ENCODE measurements at places on chromosomes 16 and 17.

GRCh38 chr17:55601874-55602364, 90.7 kb upstream of the SMIM36 start:
- peak; percentile 22 for DNase-seq

GRCh38 chr16:11047057-11047456, 102.7 kb downstream of the CLEC16A start:
- DNase-seq: peak; percentile 9

DNA sequence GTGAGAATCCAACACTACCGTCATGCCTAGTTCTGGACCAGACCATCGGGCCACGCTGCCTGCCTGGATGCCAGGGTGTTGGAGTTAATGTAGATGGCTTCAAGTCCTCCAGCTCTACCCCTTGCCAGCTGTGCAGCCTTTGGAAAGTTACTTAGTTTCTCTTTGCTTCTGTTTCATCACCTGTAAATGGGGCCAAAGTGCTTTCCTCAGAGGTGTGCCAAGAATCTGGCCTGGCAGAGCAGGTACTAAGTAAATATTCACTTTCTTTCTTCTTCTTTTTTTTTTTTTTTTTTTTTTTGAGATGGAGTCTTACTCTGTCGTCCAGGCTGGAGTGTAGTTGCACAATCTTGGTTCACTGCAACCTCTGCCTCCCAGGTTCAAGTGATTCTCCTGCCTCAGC, 159.5 kb upstream of the RPL38 start:
- DNase-seq: no peak

- DNase-seq: no peak
These were observed 871.0 kb downstream of the CDH11 start for GRCh38 chr16:64250866-64251265.

DNA sequence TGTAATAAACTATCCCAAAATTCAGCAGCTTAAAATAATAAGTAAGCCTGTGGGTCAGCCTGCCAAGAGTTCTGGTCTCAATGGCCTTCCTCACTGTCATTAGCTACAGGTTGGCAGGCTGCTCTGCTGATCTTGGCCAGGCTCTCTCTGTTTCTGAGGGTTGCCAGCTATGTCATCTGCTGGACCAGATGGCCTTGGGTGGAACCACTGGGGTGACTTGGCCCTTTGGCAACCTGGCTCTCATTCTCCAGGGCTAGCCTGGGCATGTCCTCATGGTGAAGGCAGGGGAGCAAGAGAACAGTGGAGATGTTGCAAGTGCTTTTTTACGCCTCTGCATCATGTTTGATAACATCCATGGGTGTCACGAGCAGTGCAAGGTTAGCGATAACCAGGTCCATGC, 13.9 kb downstream of the ITGAM start:
- DNase-seq: no peak

DNA sequence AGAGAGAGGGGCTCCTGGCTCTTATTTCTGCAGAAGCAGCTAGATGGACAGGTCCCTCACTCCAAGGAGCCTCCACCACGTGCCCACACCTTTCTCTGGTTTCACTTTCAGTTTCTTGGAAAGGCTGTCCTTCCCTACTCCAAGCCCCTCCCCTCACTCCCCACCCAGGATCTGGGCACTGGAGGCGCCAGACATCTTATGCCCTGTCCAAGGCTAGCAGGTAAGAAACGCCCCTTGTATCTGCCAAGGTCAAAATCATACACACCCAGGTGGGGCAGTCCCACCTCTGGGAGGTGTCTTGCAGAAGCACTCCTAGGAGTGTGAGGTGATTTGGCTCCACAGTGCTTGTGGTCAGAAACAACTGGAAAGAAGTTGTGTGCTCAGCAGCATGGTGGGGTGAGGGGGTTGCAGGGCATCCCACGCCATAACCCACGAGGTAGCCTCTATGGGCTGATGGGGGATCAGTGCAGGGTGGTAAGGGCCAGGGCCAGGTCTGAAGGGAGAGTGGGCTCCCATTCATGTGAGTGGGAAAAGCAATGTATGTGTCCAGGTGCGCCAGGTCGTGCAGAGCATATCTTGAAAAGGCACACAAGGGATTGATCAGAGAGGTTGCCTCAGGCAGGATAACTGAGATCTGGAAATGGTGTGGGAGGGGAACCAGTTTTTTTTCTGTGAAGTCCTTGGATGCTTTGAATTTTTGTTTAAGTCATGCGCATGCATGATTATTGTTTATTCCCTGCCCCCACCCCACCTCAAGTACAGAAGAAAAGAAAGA, 31.8 kb upstream of the PRM1 start:
- DNase-seq: no peak

DNA sequence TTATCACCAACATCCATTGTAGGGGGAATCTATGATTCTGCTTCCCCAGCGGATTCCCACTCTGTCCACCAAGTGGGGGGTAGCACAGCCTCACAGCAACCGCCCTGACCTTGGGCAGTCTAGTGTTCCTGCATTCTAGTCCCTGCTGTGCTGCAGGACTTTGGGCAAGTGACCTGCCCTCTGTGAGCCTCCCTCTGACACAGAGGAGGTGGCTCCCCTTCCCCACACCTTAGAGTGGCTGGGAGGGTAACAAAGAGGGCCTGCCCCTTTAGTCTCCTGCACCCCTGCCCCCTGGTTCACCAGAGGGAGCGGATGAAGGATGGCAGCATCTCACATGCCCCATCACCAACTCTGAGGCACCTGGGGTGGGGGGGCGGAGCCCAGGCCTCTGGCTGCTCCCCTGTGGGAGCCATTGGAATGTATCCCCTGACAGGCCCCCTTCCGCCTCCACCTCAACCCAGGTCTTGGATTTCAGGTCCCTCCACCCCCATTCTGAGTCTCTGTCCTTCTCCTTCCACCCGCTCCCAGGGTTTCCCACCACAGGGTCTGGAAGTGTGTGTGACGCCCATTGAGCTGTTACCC, 10.1 kb downstream of the GAS2L2 start:
- no peak for DNase-seq

- no peak for DNase-seq
These were observed 3.1 kb upstream of the EXOC7 start for GRCh38 chr17:76106703-76107102.

DNA sequence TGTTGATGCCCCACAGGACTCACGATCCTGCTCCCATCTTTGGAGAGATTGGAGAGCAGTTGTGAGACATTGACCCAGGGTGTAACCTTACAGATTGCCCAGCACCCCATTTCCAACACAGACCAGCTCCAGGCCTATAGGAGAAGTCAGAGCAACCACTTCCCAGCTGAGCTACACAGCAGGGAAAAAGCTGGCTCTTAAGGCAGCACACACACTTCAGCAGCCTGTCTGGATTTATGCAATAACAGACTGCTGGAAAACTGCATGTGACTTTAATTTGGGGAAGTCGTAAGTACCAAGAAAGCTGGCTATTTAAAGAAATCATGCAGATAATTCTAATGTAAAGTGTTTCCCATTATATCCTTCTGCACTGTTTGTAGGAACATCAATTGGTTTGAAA, 30.8 kb downstream of the NOG start:
- no peak for DNase-seq

DNA sequence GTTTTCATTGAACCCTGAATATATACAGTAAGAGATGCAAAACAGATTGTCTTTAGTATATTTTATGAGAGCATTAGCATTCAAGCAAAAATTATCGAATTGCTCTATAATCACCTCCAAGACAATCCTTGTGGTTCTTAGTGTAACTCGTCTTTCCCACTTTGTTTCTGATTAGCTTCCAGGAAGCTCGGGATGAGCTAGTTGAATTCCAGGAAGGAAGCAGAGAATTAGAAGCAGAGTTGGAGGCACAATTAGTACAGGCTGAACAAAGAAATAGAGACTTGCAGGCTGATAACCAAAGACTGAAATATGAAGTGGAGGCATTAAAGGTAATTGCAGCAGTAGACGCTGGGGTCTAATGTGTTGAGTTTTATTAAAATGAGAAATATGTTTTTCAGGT, 9.9 kb downstream of the NDEL1 start:
- DNase-seq: no peak

- no peak for DNase-seq
These were observed 31.9 kb upstream of the HEATR6 start for GRCh38 chr17:60110586-60110985.

- no peak for DNase-seq
These were observed 244.7 kb downstream of the RBFOX3 start for GRCh38 chr17:79365836-79366770.

GRCh38 chr17:47837401-47838039, 3.6 kb downstream of the SCRN2 start:
- DNase-seq: no peak

GRCh38 chr16:89289428-89290395, 72.2 kb downstream of the ZNF778 start:
- DNase-seq: no peak

DNA sequence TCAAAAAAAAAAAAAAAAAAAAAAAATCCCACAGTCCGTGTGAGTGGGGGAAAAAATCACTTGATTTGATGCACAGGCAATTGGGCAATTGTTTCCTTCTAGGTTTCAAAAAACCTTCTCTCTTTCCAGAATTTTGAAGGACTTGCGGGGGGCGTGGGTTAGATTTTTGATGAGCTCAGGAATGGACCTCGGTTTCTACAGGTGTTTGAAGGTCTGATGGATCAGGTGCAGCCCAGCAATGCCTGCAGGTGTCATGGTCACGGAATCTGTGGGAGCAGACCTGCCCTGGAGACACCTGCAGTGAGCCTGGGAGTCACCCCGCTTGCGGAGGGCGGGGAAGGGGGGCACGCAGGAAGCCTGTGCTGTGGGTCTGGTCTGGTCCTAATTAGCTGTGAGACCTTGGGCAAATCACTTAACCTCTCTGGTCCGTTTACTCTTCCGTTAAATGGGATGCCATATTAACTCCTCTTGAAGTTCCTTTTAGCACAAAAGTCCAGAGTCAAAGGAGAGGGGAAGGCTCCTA, 174.2 kb downstream of the IRF8 start:
- no peak for DNase-seq

DNA sequence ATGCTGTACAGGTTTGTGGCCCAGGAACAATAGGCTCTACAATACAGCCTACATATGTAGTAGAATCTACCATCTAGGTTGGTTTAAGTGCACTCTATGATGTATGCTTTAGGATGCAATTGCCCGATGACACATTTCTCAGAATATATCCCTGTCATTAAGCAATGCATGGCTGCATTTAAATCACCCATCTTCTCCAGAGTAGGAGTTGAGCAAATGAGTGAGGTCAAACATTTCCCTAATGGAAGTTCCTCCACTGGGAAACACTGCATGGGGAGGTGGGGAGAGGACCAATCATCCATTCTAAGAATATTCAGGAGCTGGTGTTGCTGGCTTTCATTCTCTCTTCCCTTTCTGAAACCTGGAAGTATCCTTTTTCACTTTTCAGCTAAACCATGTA, 2.0 kb upstream of the PCTP start:
- no peak for DNase-seq

GRCh38 chr16:9003322-9003721, 39.6 kb upstream of the USP7 start:
- DNase-seq: peak; percentile 40

DNA sequence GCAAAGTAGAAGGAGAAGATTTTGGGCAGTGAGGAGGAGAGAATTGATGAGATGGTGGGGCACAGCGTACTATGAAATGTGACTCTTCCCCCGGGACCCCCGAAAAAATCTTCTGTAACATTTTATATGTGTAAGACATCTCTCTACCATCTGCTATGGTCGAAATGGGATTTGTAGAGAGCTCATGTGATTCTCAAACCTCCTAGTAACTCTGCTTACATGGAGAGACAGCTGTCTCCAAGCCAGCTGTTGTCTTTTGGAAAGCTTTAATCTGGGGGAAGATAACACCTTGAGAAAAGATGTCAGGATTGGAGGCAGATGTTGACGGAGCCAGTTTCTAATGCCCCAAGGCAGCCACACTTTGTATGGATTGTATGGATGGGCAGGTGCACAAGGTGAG, 94.1 kb downstream of the PRKCB start:
- DNase-seq: no peak

GRCh38 chr17:1787301-1787902, 25.5 kb downstream of the SERPINF1 start:
- DNase-seq: no peak

DNA sequence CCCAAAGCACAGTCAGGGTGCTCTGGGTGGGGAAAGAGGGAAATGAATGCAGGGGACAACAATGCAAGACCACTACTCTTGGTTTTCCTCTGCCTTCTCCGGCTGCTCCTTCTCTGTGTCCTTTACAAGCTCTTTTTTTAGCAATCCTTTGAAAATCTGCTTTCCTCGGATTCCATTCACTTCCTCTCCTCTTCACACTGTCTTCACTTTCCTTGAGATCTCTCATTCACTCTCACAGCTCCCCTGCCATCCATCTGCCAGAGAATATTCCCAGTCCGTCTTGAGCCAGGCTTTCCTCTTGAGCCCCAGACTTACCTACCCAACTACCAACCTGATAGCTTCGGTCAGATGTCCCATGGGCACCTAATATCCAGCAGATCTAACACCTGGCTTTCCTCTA, 11.0 kb upstream of the SPOP start:
- no peak for DNase-seq

DNA sequence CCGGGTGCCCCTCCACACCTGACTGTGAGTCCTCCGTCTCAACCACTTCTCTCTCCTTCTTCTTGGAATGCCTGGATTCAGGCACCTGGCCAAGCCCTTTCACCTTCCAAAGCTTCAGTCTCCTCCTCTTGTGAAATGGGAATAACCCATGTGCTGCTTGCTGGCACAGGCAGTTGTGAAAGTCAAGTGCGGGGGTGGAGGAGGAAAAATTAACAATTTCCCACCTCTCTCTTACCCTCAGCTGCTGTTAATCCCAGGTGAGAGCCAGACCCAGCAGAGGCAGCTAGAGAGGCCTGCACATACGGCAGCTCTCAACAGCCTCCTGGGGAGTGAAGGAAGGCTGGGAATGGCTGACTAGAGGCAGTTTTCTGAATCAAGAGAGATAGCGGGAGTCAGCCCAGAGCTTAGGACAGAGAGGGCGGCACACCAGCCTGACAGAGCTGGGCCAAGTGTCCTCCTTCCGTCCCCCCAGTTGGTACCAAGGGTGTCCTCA, 77.9 kb upstream of the LGALS9 start:
- DNase-seq: no peak

DNA sequence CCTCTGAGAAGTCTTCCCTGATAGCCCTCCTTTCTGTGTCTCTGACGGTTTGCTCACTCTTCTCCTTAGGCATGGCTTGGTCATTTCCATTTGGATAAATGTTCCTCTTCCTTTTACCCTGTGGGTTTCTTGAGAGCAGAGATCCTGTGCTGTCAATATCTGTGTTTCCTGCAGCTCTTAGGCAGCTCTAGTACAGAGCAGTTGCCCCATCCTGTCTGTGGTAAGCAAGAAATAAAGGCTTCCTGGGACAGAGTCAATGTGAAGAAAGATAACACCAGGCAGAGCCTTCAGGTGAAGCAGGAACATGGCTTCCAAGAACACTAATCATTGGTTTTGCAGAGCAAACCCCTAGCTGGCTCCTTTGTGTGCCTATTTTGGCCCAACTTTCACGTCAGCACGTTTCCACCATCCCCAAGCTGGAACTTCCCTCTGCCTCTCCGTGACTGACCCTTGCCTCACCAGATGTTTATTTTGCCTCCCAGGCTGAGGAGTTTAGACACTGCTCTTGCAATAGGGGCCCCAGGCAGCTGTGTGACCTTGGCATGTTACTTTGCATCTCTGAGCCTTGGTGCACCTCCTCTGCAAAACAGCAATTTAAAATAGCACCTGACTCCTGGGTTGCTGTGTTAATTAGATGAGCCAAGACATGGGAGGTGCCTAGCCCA, 49.6 kb upstream of the SIAH1 start:
- no peak for DNase-seq

- no peak for DNase-seq
These were observed 513 bp downstream of the CRLF3 start for GRCh38 chr17:30824002-30824355.

Measured in NCI-H510A treated with DMSO at 0.1 percent for 48 hours (cell line).